Vagina (tissue), 2 donors: ENCODE measurements at places on chromosomes 4 and X.

GRCh38 chr4:15898902-15899301 lies 39.6 kb downstream of the FGFBP1 start:
- DNase-seq: no peak

GRCh38 chr4:37721995-37722638 lies 35.9 kb upstream of the RELL1 start:
- DNase-seq: no peak

GRCh38 chrX:135556055-135556454 lies 35.6 kb downstream of the INTS6L start:
- no peak for DNase-seq

DNA sequence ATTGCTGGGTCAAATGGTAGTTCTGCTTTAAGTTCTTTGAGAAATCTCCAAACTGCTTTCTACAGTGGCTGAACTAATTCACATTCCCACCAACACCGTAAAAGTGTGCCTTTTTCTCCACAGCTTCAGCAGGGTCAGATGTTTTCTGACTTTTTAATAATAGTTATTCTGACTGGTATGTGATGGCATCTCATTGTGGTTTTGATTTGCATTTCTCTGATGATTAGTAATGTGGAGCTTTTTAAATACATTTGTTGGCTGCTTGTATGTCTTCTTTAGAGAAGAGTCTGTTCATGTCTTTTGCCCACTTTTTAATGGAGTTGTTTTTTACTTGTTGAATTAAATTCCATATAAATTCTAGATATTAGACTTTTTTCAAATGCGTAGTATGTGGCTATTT lies 257.5 kb upstream of the ANKRD50 start:
- DNase-seq: no peak

DNA sequence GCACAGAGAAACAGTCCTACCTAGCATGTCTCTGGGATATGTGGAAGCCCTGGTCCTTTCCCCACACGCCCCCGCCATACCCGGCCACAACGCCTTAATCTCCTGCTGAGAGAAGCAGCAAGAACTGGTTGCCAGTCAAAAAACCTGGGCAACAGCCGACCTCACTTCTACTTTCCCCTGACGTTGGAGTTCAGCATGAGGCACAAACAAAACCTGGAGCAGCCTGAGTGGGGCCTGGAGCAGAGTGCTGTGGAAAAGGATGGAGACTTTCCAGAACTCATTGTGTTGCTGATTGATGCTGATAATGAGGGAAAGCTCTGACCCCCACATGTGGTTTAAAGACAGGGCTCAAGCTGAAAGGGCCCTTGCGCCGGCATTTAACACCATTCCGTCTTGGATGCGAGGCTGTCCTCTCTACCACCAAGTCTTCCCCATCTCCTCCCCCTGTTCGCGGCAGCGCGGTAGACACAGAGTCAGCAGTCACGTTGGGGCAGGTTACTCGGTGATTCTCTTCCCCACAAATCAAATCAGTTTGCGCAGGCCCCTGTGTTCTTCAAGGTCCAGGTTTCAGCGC lies 666 bp downstream of the CCDC158 start:
- no peak for DNase-seq

GRCh38 chrX:132023896-132024386 lies 839 bp downstream of the STK26 start:
- no peak for DNase-seq
